Stimulated activated CD8-positive, alpha-beta memory T cell treated with anti-CD3 and anti-CD28 coated beads, Interleukin-4, amount 100 ng/mL, for 1 hour (primary cell): ENCODE measurements at places on chromosomes 13 and 19.
A peak's percentile ranks its signal among the peaks of the same experiment; 100 is the strongest.

DNA sequence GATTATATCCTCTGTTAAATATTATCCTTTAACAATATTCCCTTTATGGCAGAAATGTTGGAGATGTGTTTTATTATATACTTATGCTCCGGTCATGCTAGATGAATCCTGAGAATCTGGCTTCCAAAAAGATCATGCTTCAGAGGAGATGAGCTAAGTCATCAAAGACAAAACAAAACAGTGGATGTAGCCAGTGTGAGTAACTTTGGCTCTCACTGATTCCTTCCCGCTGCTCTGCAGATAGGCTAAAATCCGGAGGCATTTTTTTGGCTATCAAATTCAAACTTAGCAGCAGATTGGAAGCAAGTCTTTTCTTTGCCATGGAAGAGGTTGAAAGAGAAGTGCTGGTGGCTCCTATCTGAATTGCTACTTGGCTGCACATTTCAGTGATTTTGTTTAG is 295.9 kb downstream of the GPC6 start:
- no peak for DNase-seq

- peak; percentile 60 for DNase-seq
Measured at GRCh38 chr13:73765651-73766384, 368.4 kb downstream of the KLF12 start.

GRCh38 chr19:23980805-23981204 is 66.1 kb downstream of the ZNF726 start:
- no peak for DNase-seq

- DNase-seq, result no peak
Measured at GRCh38 chr19:38425810-38426466, at the start of gene RASGRP4. RASGRP4 (minus strand) TSS chr19:38426219; CDS start chr19:38426091, 128 bp downstream.

DNA sequence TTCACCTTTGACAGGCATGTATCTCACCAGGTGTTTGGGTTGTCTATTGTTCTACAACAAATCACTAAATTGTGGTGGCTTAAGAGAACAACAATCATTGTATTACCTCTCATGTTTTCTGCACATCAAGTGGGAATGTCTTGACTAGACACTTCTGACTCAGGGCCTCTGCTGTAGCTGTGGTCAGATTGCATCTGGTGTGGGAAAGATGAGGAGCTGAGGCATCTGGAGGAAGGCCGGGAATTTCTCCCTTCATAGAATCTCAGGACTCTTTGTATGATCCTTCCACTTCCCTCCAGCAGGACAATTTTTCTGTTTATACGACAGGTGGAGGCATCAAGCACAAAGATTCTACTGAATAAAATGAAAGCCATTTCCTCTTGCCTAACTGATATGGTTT is 511.8 kb upstream of the NBEA start:
- no peak for DNase-seq

- no peak for DNase-seq
Measured at GRCh38 chr13:98959291-98959690, 18.6 kb downstream of the DOCK9 start.

DNA sequence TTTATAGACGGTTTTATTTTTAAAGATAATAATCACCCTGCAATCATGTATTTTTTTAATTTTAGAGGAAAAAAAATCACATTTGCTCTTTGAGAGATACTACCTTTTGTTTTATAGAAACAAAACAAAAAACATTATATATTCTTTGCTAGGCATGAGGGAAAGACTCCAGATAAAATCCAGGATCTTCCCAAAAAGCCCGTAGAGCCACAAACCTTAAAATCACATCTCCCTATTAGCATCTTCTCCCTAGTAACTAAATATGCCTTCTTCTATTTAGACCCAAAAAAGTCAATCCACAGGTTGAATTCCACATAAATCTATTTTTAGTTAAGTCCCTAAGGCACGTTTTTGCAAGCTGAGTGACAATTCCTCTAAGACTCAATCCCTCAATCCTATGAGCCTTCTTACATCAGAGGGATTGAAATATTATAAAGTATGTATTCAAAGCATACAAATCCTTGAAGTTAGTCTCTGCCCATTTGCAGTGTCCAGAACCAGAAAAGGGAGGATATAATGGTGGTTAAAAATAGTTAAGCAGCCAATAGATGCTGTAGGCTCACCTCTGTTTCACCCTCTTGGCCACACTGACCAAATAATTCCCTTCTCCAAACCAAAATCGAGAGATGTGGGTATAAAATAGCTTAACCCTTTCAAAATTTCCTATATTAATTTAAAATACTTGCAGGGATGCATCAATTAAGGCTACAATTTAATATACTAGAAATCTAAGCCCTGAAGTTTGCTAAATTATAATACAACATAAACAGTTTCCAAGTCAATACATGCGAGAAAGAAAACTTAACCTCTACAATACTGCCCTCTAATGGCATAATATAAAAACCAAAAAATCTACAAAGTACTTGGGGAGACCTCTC is 64.0 kb downstream of the SERP2 start:
- no peak for DNase-seq

DNA sequence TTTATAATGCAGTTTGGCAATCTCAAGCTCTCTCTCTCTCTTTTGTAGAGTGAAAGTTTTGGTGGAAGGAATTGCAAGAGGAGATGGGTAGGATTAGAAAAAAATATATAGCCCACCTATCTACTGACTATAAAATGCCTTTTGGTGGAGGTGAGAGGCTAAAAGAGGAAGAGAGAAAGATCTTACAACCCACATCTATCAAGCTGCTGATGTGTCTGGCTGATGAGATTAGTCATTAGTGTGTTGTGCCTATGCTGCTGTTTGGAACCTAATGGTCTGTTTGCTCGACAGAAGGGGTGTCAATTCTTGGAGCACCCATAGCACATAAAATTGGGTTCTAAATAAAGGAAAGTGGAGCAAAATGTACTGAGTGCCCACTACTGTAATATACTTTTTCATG is 411.0 kb downstream of the HS6ST3 start:
- no peak for DNase-seq

DNA sequence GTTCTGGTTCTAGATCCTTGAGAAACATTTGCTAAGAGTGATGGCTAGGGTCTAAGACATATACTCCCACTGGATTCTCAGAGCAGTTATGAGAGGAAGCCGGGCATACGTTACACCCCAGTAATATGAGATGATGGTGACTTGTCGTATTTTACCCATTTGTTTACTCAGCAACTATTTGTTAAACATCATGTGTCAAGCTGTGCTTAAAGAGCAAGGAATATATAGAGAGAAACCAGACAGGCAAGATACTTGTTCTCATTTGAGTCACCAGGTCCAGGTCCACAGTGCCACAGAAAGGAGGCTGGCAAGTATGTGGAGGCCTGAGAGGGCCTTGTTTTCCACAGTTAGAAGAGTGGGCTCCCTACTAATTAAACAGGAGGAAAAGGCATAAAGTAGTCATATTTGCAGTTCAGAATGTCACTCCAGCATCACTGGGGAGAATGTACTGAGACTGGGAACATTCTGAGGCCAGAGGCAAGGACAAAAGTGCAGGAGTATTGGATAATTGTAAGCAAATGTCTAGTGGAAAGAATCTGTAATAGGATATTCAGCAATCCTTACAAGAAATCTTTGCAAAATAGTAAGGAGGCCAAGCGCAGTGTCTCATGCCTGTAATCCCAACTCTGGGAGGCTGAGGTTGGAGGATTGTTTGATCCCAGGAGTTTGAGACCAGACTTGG is 142.2 kb downstream of the IRS2 start:
- no peak for DNase-seq

- peak; percentile 18 for DNase-seq
Measured at GRCh38 chr13:51797664-51798488, 6.1 kb downstream of the DHRS12 start.

- DNase-seq, result no peak
Measured at GRCh38 chr13:35888457-35888883, 242.7 kb downstream of the DCLK1 start.

DNA sequence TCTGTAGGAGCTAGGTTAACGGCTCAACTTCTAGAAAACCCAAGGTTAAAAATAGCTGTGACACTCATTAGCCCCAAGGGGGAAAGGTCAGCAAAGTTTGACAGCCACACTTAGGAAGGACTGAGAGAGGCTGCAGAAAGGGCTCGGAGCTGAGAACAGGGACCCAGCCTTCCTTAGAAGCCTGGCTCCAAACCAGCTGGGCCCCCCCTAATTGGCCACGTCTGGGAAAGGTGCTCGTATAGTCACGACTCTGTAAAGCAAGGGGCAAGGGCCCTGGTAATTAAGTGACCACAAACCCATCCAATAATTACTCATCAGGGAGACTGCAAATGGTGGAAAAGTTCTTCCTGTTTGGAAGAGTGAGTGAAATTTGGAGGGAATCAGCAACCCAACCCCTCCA is 90.5 kb downstream of the RNASEH2B start:
- DNase-seq, result no peak

DNA sequence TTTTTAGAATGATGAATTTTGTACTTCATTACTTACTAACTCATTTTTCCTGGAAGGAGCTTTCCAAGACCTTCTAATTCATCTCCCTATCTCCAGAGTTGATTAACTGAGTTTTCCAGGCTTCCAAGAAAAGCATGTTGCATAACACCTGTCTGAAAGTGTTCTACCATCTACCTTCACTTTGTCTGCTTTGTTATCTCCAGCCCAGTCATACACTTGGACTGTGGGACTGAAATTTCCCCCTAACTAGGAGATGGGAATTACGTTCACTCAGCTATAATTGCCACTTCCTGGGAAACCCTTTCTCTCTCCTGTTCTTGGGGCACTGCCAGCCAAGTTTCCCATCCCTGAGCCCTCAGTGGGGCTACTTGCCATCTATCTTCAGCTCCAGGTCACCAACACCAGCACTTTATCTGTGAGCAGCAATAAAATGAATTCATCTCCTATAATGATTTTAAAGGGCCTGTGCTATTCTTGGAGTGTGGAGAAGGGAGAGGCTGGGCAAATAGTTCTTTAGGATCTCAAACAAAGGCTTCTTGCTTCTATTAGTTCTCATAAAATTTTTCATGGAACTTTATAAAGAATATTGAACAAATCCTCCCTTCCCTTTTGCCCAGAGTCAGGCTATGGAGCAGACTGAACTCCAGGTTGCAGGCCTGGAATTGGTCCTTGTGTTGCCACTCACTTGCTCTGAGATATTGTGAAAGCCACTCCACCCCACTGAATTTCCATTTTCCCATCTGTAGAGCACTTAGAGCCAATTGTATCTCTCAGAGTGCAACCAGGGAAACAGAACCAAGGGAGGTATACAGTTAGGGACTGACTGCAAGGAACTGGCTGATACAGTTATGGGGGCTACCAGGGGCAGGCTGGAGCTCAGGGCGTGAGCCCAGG is 17.8 kb upstream of the ATP12A start:
- no peak for DNase-seq
